ENCODE measurements at places on chromosomes 2 and 18.

DNA sequence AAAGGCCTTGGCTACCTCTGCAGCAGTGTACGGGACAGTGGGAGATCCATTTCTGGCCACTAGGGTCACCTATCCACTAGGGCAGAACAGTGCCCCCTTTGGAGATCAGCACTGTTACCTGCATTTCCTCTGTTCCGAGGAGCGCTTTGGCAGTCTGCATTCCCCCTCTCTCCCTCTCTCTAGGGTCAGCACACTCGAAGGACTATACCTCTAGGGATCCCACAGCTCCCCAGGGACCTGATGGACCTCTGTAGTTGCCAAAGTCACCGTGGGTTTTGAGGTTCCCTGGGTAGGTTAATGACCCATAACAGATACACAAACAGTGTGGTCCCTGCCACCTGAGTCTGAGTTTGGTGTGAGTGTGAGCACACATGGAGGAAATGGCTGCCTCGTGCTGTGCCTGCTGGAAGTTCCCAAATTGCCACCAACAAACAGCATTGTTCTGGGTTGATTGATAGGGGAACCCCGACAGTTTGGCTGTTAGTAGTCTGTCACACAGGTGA lies 99.8 kb upstream of the VWC2L start:
- no peak for DNase-seq

DNA sequence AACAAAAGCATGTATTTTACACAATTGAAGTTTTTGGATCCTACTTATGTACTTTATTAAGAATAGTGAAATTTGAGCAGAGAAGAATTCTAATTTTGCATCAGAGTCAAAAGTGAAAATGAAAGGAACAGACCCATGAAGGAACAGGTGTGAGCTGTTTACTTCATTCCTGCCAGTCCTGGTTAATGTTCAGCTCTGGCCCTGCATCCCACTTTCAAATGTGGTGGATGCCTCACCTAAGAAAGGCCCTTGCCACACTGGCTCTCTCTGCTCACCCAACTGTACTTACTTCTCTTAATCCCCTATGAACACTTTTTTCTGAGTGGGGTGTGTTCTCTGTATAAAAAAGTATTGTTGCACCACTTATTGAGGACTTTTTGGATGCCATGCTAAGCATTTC lies 22.2 kb downstream of the FAM110C start:
- no peak for DNase-seq

GRCh38 chr2:120711694-120712093 lies 24.0 kb upstream of the GLI2 start:
- DNase-seq, result no peak

- no peak for DNase-seq
Measured at GRCh38 chr2:70087702-70088597, 673 bp downstream of the PCBP1 start.

- DNase-seq, result no peak
Measured at GRCh38 chr2:101508636-101509035, 33.7 kb upstream of the RFX8 start.

- DNase-seq, result no peak
Measured at GRCh38 chr2:6167592-6168138, 475.5 kb downstream of the SOX11 start.

- DNase-seq, result no peak
Measured at GRCh38 chr2:42926434-42927333, 134.3 kb upstream of the HAAO start.
